ENCODE measurements at places on chromosomes 5 and 9.
A peak's percentile ranks its signal among the peaks of the same experiment; 100 is the strongest.

- no peak for DNase-seq
These were observed 13.4 kb downstream of the NCS1 start for GRCh38 chr9:130185490-130186031.

- DNase-seq, result no peak
These were observed 48.9 kb downstream of the AUH start for GRCh38 chr9:91312717-91313325.

- DNase-seq, result peak; percentile 85
These were observed 23.4 kb downstream of the WNK2 start for GRCh38 chr9:93207326-93207814.

GRCh38 chr5:143226872-143227271 is 176.6 kb downstream of the NR3C1 start:
- DNase-seq, result no peak

DNA sequence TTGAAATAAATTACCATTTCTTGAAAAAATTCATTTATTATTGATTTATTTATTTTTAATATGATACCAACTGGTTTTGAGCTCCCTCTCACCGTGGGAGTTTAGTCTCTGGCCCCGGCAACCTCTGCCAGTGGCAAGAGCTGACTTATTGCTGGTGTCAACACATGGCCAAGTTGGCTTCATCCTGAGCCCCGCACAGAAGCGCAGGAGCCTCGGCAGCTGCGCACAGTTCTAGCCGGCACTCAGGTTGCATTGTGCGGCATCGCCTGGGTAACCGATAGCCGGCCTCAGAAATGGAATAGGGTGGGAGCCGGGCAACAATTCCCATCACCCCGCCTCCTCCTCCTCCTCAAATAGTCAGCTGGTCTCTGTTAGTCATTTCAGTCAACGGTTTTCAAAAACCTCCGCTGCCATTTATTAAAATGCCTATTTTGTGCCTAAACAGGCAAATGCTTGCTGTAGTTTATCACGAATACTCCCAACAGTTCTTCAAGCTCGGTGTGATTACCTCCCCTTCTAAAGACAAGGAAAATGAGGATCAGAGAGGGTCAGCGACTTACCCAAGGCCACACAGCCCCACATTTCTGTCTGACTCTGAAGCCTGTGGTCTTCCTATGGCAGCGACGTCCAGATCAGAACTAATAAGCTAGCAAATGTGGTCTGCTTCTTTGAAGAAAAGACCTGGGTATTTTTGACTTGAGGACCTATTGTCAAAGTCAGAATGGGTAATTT is 15.7 kb upstream of the MSX2 start:
- no peak for DNase-seq

GRCh38 chr5:159515909-159516415 is 185.7 kb upstream of the IL12B start:
- DNase-seq, result peak; percentile 39

DNA sequence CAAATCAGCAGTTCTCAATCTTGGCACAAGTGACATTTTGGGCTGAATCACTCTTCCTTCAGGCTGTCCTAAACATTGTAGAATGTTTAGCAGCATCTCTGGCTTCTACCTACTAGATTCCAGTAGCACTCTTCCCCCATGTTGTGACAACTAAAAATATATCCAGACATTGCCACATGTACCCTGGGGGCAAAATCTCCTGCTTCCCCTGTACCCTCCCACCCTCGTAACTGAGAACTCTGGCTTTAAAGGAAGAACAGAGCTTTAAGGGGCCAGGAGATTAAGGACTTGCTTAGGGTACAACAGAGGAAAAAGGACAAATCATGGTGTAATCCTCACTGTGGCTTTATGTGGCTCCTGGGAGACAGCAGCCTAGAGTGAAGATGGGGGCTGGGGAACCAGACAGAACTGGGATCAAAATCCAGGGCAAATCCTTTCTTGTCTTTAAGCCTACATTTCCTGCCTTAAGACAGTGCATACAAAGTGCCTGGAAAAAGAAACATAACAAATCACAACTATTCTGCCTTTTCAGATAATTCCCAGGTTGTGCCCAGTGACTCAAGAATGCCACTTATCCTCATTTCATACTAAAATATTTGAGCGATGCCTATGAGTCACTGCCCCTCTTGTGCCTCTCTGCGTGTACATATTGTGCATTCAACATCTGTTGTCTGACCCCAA is 109.3 kb downstream of the DAPK1 start:
- peak; percentile 16 for DNase-seq

- DNase-seq, result no peak
These were observed 371.8 kb upstream of the RFX3 start for GRCh38 chr9:3897631-3898030.

- no peak for DNase-seq
These were observed 421.9 kb upstream of the DMAC1 start for GRCh38 chr9:8221462-8221861.

DNA sequence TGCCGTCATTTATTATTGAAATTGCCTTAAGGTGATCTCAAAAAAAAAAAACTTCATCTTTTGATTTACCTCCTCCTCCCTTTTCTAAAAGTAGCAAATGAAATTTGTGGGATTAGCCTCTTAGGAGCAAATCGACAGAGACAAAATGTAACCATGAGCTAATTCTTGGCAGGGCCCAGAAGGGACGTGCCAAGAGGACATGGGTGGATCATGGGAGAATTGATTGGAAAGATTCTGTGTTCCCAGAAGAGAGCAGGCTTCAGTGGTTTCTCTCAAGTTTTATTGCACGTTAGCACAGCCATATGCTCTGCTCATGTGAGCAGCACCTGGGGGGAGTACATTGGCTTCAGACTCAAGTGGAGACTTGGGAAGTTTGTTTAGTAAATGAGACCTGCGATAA is 394.6 kb downstream of the ELAVL2 start:
- no peak for DNase-seq

DNA sequence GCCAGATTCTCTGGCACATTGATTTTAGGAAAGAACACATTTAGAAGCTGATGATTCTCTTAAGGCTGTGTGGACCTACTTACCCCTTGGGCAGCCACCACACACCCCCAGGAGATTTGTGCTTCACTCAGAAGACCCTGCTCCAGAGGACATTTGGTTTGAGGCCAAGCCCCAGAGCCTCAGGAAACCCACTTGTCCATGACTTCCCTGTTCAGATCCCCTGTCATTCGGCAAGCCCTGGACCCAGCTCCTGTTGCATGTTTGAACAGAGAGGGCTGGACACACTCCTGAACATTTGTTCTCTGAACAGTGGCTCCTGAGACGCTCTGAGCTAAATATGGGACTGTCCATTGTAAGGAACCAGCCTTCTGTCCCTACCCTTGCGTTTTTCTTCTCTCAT is 82.1 kb downstream of the AMBP start:
- no peak for DNase-seq

GRCh38 chr9:2663461-2664173 is 42.0 kb downstream of the VLDLR start:
- DNase-seq, result no peak

DNA sequence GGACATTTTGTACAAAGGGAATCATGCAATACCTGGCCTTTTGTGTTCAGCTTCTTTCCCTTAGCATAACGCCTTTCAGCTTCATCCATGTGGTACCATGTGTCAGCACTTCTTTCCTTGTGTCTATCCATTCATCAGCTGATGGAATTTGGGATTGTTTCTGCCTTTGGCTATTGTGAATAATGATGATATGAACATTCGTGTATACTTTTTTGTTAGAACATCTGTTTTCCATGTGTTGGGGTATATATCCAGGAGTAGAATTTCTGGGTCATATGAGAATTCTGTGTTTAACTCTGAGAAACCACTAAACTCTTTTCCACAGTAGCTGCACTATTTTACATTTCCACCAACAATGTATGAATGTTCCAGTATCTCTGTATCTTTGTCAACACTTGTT is 14.8 kb upstream of the PRRC2B start:
- DNase-seq, result no peak

GRCh38 chr5:81513982-81514381 is 120.0 kb upstream of the ACOT12 start:
- DNase-seq, result peak; percentile 7

- DNase-seq, result no peak
These were observed 18.1 kb upstream of the RGMB start for GRCh38 chr5:98755406-98755805.

DNA sequence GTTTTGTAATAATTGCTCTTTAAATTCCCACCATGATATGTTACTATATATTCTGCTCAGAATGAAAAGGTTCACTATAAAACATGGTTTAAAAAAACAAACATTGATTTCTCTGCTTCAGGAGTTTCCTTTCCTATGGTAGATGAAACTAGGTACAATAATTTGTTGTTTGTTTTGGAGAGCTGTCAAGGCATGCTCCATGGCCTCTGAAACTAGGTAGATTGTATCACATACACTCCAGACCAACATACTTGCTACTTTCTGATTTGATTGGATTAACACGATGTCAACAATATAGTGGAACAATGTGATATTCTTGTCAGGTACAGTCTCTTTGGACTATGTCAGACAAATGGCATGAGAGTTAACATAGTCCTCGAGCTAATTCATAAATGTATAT is 452.7 kb upstream of the CDH9 start:
- no peak for DNase-seq

GRCh38 chr9:113600871-113601614 is 137.5 kb downstream of the RGS3 start:
- no peak for DNase-seq

- DNase-seq, result peak; percentile 68
These were observed 21.3 kb upstream of the AK3 start for GRCh38 chr9:4762108-4762885.

DNA sequence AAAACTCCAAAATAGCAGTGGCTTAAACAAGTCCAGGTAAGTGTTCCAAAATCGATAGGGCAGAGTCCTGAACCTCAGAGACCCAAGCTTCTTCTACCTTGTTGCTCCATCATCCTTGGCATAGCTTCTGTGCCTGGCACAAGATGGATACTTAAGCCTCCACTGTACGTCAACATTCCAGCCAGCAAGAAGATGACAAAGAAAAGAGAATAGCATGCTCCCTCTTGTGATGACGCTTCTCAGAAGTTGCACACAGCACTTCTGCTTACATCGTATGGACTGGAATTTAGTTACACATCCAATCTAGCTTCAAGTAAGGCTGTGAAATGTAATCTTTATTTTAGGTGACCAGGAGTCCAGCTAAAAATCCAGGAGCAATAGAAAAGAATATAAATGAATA is 227.4 kb downstream of the ESM1 start:
- peak; percentile 41 for DNase-seq

- DNase-seq, result no peak
These were observed 13.1 kb downstream of the IL7R start for GRCh38 chr5:35869685-35870277.

GRCh38 chr9:69171049-69171448 is 3.0 kb upstream of the TJP2 start:
- DNase-seq, result no peak

DNA sequence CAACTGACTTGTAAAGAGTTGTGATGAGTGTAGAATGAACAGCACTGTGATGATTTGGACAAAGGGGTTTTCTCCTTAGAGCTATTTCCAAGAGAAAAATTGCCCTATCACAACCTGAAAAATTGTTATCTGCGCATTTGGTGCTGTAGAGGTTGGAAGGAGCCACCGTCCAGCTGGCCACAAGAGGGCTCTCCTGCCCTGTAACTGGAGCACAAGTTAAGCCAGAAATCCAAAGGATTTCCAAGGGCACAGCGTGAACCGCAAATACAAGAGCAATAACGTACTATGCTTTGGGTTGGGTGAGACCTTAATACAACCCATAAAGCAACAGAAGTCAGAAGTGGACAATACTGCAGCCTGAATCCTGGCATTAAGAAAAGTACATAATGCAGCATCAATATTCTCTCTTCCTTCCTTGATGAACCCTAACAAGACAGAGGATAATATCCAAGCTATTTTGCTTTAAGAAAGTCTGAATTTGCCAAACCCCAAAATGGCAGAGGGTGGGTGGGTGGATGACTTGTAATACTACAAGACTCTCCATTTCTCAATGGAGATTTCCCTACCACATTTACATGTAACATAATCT is 56.8 kb upstream of the SMIM32 start:
- DNase-seq, result peak; percentile 77

DNA sequence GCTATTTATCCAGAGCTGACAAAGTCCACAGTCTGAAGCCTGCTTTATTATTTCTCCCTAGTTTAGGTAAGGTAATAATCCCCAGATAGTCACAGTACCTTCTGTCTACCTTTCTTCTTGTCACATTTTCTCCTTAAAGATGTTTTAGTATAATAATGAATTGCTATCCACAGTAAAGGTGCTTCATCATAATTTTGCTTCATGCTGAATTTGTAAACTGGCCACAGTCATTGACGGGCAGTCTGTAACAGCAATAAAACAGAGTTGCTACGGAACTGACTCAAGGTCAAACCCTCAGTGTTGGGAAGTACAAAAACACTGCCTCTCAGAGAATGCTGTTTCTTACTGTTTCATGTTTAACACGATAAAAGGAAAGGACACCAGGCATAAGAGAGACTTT is 195.7 kb downstream of the ZNF608 start:
- no peak for DNase-seq

DNA sequence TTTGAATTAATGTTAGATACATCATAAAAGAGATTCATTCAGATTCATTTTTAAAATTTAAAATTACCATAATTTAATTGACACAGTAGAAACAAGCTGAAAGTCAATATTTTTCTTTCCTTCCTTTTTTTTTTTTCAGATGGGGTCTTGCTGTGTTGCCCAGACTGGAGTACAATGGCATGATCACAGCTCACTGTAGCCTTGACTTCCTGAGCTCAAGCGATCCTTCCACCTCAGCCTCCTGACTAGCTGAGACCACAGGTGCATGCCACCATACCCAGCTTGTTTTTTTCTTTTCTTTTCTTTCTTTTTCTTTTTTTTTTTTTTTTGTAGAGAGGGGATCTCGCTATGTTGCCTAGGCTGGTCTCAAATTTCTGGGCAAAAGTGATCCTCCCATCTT is 131.6 kb upstream of the TBCA start:
- DNase-seq, result no peak

- DNase-seq, result no peak
These were observed 243.3 kb downstream of the ACTL7B start for GRCh38 chr9:108612513-108612912.

DNA sequence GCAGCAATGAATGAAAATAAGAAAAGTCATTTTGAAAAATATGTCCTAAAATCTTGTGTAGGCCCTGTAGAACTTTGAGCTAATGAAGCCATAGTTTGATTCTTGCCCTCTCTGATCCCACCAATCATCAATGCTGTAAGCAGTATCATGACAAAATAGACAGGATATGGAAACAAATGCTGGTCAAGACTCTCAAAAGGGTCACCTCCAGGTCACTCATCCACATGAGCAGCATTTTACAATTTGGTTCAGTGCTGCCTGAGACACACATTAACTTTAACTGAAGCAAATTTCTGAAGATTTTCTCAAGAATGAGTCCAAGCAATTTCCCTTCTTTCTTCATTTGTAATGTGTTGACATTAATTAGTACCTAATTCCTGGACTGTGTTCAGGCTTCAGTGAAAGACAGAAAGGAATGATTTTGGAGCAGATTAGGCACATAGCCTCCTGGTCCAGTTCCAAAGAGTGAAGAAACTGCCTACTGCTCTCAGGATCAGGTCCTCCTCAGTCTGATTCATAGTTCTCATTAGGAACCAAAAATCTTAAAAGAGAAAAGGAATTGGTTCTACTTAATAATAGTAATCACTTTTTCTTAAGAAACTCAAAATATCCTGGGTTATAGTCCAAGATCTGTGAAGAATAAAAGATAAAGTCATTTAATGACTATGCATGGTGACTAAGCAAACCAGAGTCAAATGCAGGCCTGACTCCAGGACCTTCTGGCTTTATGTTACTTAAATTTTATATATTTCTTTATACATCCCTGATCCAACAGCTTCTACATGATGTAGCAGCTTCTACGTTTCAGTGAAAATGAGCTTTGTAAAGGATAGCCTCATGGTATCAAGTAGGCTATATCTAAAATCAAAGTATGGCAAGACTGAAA is 192.1 kb upstream of the RGMB start:
- DNase-seq, result peak; percentile 60

- no peak for DNase-seq
These were observed 34.0 kb upstream of the CKS2 start for GRCh38 chr9:89277043-89277442.

Measured in GM03348 (cell line).